Foreskin keratinocyte (primary cell): ENCODE measurements at places on chromosomes 16 and 17.

GRCh38 chr16:66446737-66447136 is 19.6 kb downstream of the BEAN1 start:
- DNase-seq: no peak

GRCh38 chr17:67999291-67999911 is 3.1 kb upstream of the C17orf58 start:
- no peak for DNase-seq

DNA sequence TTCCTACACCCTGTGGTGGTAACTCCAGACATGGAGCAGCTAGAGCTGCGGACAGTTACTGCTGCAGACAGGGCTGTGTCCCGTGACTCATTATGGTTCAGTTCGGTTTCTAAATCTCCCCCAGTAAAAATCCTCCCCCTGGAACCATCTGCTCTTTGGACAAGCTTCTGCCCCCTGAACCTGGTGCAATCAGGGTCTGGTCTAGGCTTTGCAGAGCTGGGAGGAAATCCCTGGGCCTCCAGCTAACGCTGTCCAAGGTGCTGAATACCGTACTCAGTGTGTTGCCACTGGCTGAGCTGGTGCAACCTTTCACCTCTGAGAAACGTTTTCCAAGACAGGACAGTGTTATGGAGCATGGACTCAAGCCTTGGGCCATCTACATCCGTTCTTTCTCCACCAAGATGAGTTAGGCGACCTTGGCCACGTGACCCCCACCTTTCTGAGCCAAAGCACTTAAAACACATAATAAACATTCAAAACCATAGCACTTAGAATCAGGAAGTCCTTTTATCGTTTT is 142.0 kb downstream of the CPPED1 start:
- no peak for DNase-seq

GRCh38 chr16:6279286-6279685 is 1053.4 kb upstream of the RBFOX1 start:
- DNase-seq: no peak

DNA sequence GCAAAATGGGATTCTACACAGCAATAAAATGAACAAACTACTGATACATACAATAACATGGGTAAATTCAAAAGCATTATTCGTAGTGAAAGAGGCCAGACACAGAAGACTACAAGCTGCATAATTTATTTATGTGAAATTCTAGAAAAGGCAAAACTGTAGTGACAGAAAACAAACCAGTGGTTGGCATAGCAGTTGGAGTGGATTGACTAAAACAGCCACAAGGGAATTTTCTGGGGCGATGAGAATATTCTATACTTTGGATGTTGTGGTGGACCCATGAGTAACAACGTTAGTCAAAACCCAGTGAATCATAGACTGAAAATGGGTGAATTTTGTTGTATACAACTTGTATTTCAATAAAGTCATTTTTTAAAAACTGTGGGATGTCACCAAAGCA is 63.2 kb upstream of the RPL38 start:
- DNase-seq: no peak

DNA sequence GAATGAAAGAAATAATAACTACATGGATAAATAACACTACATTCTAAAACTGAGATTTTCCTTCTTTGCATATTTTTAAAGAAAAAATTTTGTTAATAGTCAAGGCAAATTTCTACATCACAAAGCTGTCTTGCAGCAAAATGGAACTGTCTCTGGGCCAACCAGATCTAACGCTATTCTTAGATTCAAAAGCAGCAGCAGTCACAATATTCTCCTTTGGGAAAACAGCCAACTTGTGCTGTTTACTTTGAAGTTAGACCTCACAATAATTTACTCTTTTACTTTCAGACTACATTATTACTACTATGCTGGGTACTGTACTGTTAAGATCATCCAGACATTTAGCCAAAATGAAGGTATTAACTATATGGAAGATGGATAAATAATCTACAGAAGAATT is 189.1 kb downstream of the CEP112 start:
- no peak for DNase-seq

GRCh38 chr17:3029213-3029913 is 34.0 kb downstream of the OR1D5 start:
- DNase-seq: no peak

- DNase-seq: no peak
These were observed 39.7 kb downstream of the REXO5 start for GRCh38 chr16:20846030-20846429.

DNA sequence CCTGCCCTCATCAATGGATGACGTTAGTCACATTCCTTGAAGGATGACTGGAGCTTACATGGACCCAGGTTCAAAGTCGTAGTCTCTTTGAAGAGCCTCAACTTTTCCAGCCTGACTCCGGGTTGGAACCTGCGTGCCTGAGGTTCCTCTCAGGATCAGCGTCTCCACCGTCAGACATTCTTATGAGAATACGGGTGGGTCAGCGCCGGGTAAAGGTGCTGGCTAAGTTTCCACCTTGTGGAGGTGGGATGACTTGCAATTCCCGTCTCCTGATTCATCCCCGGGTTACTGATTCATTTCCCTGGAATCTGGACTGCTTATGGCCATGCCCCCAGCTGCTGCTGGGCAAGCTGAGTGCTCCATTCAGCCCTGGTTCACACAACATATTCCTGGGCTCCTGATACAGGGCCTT is 38.9 kb upstream of the CMIP start:
- peak; percentile 99 for DNase-seq

DNA sequence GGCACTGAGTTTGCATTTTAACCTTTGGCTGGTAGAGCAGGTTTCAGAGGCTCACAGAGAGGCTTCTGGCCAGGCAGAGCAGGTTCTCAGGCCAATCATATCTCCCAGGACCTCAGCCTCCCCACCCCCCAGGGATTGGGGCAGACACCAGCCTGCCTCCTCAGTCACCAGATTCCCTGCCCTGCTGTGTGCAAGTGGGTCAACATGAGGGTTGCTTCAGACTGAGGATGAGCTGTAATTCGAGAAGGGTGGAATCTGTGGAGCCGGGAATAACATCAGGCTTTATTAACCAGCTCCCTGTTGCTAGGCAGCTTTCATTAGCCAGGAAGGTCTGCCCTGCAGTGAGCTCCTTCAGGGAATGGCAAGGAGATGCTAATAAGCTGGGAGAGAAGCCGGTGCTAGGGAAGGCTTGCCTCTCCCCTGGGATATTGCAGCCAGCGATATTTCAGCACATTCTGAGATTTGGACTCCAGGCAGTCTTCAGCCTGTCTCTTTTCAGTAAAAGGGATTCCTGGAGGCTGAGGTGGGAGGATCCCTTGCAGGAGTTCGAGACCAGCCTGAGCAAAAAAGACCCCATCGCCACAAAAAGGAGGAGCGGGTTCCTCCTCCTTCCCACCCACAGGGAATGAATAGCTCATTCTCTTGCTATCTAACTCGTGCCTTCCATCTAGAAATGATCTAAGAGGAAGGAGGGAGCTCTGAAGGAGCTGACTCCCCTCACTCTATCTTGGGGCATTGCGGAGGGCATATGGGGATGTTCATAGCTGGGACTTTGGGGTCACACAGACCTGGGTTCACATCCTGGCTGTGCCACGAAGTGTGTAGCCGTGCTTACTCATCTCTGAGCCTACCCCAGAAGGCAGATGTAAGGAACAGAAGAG is 10.7 kb downstream of the SGSM2 start:
- peak; percentile 44 for DNase-seq
